Left colon (tissue), 2 donors: ENCODE measurements at places on chromosomes 13 and 19. TPM values are rescaled to one million over a fixed set of nuclear protein-coding genes. Genes with fewer than 3 reads are reported as not detected.

NTN5 gene
- total RNA-seq, result 0.53 TPM

SPACA4 gene
- not detected for total RNA-seq

RNF17 gene
- total RNA-seq, result 0.18 TPM

CACTIN gene
- 16.9 TPM for total RNA-seq

OR10H1 gene
- 0.09 TPM for total RNA-seq

IGFL2 gene
- not detected for total RNA-seq

ZNF382 gene
- 1.5 TPM for total RNA-seq

PRPF31 gene
- 37.4 TPM for total RNA-seq

KLK12 gene
- total RNA-seq, result 0.81 TPM

TMEM150B gene
- 54.6 TPM for total RNA-seq

PNMA8C gene
- total RNA-seq, result 0.06 TPM

ZIC2 gene
- total RNA-seq, result 0.27 TPM

VSTM1 gene
- not detected for total RNA-seq

LRRC25 gene
- total RNA-seq, result 5.1 TPM

KLK14 gene
- not detected for total RNA-seq

ZNF490 gene
- 10.1 TPM for total RNA-seq

SMIM44 gene
- total RNA-seq, result 6.1 TPM

ZNF284 gene
- total RNA-seq, result 1.6 TPM

PTH2 gene
- not detected for total RNA-seq

MARK4 gene
- 18.0 TPM for total RNA-seq

PLK5 gene
- total RNA-seq, result not detected
